ENCODE measurements at places on chromosomes 3 and 15. TPM values are rescaled to one million over a fixed set of nuclear protein-coding genes. Genes with fewer than 3 reads are reported as not detected.

Gene SH2D7
- not detected for total RNA-seq

Gene PSMD2
- 236 TPM for total RNA-seq

Gene IL5RA
- total RNA-seq, result 0.44 TPM

Gene RFX7
- total RNA-seq, result 29.2 TPM

Gene SCAMP5
- total RNA-seq, result 34.9 TPM

Gene CPNE4
- 18.1 TPM for total RNA-seq

Gene SOX14
- total RNA-seq, result not detected

Gene FOXB1
- not detected for total RNA-seq

Gene FRMD4B
- total RNA-seq, result 60.3 TPM

Gene MRPS11
- 19.4 TPM for total RNA-seq

Gene SLC2A2
- not detected for total RNA-seq

Gene FSIP1
- 4.3 TPM for total RNA-seq

Gene COL6A5
- 0.16 TPM for total RNA-seq

Gene ARPP21
- 22.7 TPM for total RNA-seq
